ENCODE measurements at places on chromosomes 4 and X.

- DNase-seq, result no peak
Observed at GRCh38 chrX:15749642-15750610, 11.9 kb downstream of the CA5B start.

DNA sequence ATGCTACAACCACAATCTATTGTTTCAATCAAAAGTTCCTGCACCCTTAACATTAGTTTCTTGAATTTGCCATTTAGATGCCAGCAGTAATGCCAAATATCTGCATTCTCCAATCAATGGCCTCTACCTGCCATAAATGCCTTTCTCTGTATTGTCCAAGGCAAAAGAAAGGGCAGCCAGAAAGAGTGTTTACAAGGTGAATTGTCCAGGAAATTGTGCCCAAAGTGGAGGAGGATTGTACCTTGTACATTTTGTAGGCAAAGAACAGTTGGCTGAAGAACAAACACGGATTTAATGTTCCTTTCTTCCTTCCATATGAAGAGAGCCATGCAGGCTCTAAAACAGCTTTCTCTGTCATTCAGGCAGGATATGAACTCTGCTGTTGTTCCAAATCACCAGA, 181.5 kb downstream of the GUCY2F start:
- no peak for DNase-seq

DNA sequence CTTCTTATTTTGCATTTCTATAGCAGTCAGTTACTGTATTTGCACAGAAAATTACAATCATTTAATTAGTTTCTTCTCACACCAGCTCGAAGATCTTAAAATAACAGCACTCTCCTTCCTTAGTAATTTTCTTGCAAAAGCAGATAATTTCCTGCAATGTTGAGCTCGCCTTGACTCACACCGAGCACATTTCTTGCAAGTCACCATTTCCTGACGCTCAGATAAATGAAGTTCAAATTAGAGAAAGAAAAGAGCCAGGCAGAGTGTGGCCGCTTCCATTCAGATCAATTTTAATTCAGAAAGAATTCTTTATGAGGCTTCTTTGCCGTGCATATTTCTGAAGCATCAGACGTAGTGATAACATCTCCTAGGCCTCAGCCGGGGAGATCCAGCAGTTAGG, 10.1 kb downstream of the SORCS2 start:
- DNase-seq, result no peak

GRCh38 chr4:28277931-28278330, 1417.3 kb downstream of the STIM2 start:
- no peak for DNase-seq

DNA sequence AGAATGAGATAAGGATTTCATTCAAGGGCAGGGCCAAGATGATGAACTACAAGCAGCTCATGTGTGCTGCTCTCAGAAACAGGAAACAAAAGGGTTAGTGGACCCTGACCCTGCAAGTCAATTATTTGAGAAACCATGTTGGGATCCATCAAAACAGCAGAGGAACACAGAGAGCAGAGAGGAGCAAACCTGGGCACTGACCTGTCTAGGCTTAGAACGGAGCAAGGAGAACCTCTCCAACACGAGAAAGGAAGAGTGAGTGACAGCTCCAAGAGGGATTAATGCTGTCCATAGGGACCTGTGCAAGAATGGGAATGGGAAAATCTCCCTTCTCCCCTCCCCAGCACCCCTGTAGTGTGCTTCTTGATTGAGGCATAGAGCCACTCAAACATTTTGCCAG, 53.9 kb upstream of the UGT2B4 start:
- no peak for DNase-seq

DNA sequence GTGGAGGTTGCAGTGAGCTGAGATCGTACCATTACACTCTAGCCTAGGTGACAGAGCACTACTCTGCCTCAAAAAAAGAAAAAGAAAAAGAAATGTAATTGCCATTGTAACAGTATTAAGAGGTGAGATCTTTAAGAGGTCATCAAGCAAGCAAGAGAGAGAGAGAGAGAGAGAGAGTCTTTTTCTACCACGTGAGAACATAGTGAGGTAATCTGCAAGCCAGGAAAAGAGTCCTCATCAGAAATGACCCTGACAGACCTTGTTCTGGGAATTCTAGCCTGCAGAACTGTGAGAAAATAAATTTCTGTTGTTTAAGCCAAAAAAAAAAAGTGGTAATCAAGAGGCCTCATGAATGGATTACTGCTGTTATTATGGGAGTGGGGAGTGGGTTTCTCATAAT, 14.9 kb downstream of the GPKOW start:
- DNase-seq, result no peak

DNA sequence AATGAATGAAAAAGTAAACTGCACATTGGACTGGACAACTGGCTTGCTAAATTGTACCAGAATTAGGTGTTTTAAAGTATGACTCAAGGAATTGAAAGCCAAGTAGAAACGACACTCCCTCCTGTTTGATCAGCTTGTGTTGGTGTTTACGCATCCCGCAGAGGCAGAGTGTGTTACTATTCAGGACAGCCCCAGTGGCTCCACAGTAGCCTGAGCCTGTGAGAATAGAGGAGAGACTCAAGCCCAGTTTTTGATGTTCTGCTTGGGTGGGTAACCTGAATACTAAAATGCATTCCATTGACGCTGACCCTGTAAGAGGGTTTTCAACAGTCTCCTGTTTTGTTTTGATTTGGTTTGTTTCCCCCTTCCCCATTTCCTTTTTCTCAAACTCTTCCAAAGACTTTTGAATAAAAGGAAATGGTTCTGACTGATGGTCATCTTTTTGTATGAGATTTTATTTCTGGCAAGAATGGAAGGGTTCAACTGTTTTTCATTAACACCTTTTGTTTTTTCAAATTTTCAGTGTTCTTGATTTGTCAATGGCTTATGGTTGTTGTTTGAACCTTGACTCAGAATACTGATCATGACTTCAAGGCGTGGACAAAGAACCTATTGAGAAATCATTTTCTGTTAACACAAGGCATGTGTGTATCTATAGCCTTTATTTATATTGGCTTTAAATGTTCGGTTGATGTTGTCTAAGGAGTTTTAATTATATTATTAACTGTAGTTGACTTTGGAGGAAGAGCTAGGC, 10.2 kb downstream of the ADGRL3 start:
- DNase-seq, result no peak

- no peak for DNase-seq
Observed at GRCh38 chr4:177119021-177119471, 190.6 kb upstream of the NEIL3 start.

GRCh38 chr4:118224243-118224829, 128.5 kb downstream of the PRSS12 start:
- no peak for DNase-seq

DNA sequence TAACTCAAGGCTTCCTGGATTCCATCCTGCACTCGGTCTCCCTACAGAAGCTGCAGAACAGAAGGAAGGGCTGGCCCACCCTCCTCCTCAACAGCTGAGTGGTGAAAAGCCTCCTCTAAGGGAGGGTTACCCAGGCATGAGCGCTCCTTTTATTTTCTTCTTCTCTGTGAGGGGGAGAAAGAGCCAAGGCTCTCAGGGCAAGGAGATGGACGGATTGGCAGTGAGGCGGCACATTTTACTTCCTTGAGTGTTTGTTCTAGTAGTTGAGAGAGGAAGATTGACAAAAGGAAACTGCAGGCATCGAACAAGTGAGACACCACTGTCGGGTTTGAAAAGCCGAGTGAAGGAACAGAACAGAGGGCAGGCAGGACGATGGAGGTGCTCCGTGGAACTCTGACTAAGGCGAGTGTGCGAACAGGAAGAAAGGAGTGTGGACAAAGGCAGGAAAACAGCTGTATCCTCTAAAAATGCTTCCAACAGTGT, 38.4 kb upstream of the STS start:
- DNase-seq, result no peak

DNA sequence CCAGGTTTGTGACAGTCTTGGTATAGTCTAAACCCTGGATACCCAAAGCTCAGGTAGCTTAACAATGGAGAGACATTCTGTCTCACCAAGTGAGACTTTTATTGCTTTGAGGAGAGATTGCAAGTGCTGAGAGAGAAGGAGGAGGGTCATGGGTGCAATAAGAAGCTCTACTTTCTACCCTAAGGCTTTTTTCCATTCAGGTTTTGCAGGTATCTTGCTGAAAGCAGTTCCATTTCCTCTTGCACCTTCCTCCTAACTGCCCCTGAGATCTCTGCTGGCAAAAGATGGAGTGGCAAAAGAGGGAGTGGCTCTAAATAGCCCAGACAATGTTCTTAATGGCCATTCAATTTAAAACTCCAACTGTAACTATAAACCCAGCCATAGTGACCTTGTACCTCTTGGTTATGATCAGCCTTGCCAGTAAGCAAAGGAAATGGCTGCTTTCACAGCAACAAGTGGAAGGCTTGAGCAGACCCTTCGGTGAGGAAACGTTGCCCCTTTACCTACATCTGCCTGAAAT, 105.6 kb upstream of the CPEB2 start:
- no peak for DNase-seq

- no peak for DNase-seq
Observed at GRCh38 chr4:11614426-11614825, 185.7 kb upstream of the HS3ST1 start.

DNA sequence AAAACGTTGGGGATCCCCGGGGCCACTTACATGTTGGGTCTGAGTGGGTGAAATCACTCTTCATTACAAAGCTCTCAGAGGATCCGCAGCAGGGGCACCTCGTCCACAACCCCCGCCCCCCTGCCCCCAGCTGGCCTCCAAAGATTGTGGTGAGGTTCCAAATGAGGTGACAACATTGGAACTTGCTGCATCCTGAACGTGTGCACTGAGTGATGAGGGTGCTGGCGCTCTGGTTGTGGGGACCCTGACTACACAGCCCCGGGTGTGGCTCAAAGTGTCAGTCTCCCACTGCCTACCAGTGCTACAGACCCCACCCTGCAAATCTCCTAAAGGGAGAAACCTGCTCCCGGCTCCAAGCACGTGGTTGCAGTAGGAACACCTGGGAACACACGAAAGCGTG, 111.9 kb downstream of the PHKA2 start:
- DNase-seq, result no peak

DNA sequence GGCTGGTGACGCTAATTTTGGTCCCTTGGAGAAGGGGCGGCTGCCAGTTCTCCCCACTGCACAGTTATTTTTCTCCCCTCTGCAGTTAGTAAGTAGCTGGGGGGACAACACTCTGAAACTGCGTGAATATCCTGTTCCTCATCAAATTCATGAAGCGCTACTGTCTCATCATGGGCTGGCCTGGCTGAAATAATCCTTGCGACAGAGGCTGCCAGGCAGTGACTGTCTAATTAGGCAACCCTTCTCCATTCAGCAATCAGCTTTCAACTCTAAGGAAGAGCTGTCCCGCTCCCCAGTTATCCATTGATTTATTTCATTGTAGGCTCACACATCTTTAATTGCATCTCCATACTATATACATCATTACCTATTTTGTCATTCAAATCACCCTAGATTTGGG, 8.2 kb downstream of the SH3TC1 start:
- DNase-seq, result no peak

DNA sequence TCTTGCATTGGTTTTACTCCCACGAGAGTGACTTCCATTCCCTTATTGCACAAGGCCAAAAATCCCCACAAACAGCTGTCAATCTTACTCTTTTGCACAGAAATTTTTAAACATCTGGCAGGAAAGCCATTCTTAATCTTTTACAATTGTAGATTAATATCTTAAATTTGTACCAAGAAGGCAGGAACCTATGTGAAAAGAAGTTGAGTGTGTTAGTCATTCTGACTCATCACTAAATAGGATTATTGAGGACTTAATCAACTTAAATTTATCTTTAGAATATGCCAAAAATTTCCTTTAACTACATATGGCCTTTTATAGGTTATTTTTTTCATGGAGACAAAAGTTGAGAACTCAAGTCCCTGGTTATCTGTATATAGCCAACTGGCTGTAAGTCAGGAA, 49.0 kb upstream of the VEGFC start:
- DNase-seq, result no peak

DNA sequence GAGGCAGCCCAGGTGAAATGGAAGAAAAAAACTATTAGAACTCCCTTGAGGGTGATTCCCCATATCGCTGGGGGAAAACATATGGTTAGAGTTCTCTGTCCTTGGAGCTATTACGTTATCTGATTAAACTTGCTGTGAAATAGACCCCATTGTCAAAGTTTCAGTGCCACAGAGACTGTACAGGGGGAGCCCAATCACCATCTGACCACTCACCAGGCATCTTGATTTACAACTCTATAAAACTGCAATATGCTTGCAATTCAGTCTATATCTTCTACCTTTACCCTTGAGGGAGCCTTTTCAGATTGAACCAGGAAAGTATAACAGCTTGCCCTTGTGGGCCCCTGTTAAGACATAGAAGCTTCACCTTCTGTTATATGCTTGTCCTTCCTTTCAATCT, 18.2 kb downstream of the TMEM255A start:
- no peak for DNase-seq

DNA sequence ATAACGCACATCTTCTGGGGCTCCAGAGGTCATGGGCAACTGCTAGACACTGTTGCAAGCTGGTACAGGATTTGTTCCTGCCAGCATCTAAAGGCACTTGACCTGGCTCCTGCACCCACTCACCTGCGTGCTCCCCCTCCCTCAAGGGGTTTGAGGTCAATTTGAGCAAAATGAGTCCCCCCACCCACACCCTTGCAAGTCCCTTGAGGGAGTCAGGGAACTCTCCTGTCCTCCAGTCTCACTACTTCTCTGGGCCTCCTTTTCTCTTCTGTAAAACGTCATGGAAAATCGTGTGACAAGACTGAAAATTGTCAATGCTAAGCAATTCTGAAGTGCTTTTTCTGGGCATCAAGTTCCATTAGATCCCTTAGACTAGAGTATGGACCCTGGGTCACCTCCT, 39.9 kb upstream of the PGK1 start:
- DNase-seq, result no peak

DNA sequence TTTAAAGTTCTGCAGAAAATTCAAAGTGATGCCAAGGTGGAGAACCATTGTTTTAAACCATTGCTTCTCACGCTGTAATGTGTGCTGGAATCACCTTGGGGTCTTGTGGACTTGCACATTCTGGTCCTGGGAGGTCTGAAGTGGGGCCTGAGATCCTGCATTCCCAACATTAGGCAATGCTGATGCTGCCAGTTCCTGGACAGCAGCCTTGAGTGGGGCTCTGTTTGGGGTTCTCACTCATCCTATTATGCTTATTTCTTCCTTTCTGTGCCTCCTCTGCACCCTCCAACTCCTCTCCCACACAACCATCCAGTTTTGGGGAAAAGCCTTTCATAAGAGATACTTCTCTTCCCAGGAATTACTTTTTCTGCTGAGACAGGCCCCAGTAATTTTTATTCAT, 44.2 kb upstream of the RASSF6 start:
- no peak for DNase-seq

DNA sequence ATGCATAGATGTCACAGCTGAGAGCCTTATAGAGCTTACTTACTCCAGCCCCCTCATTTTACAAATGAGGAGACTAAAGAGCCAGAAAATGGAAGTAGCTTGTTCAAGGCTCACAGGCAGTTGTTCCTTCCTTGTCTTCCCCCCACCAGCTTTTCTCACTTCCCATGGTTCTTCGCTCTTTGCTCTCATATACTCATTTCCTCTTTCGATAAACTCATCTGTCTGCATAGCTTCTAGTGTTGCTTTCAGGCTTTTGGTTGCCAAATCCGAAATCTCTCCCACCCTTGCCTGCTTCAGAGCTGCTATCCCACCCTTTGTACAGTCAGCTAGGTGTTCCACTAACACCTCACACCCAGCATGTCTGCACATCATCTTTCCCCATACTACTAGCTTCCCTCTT, 25.0 kb upstream of the GJB1 start:
- DNase-seq, result no peak

Data from BE2C (cell line).